Caco-2 (cell line): ENCODE measurements at places on chromosomes 13 and 19. TPM values are rescaled to one million over a fixed set of nuclear protein-coding genes. Genes with fewer than 3 reads are reported as not detected.

Gene FLT1
- 0.66 and 0.93 TPM in 2 replicates for total RNA-seq

Gene NKG7
- total RNA-seq: not detected in 2 replicates

Gene LRRC4B
- total RNA-seq: 0.30 and 0.54 TPM in 2 replicates

Gene ATP8B3
- total RNA-seq: 0.28 and 0.45 TPM in 2 replicates

Gene APLP1
- total RNA-seq: 4.6 and 6.5 TPM in 2 replicates

GRCh38 chr13:110434629-110435028 lies 126.9 kb downstream of the RAB20 start:
- DNase-seq: no peak

GRCh38 chr13:111956261-111957151 lies 110.4 kb upstream of the SOX1 start:
- DNase-seq: no peak

- DNase-seq: no peak
These were observed 80.9 kb upstream of the UQCRFS1 start for GRCh38 chr19:29293736-29294342.

- no peak for DNase-seq
These were observed 33.4 kb downstream of the MBD3L2B start for GRCh38 chr19:6987850-6988249.

DNA sequence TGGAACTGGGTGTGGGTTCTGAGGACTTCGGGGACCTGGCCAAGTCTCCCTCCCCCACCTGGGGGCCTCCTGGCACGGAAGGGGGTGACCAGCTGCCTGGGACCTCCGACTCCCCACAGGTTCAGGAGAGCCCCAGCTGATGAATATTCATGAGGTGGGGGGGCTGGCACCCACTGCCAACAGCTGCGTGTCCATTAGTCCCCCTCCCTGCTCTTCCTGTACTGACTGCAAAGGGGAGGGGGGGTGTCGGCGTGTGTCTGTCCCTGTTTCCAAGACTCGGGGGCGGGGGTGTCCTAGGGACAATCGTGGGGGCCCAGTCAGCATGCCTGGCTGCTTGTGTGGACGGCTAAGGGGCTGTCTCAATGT lies 10.6 kb upstream of the NFIX start:
- DNase-seq: no peak
